Cerebellum (tissue), 4 donors: ENCODE measurements at places on chromosomes 1 and 21. TPM values are rescaled to one million over a fixed set of nuclear protein-coding genes. Genes with fewer than 3 reads are reported as not detected.
A peak's percentile ranks its signal among the peaks of the same experiment; 100 is the strongest.

DNA sequence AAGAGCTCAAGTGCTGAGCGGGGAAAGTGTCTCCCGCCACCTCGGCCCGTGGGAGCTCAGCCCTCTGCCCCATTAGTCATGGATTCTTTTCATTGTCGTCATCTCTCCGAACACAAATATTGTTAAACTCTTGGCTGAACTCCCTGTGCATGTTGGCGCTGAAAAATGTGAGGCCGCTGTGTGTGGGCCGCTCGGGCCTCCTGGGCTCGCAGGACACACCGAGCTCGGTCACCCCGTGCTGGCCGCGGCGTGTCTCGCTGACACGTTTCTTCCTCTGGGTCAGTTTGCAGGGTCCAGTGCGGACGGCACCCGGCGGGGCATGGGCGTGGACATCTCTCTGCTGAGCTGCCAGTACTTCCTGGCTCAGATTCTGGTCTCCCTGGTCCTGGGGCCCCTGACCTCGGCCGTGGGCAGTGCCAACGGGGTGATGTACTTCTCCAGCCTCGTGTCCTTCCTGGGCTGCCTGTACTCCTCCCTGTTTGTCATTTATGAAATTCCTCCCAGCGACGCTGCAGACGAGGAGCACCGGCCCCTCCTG lies 25.6 kb downstream of the SLC45A1 start:
- no peak for DNase-seq

- DNase-seq: no peak
Observed at GRCh38 chr1:179197690-179198297, 31.7 kb downstream of the ABL2 start.

DNA sequence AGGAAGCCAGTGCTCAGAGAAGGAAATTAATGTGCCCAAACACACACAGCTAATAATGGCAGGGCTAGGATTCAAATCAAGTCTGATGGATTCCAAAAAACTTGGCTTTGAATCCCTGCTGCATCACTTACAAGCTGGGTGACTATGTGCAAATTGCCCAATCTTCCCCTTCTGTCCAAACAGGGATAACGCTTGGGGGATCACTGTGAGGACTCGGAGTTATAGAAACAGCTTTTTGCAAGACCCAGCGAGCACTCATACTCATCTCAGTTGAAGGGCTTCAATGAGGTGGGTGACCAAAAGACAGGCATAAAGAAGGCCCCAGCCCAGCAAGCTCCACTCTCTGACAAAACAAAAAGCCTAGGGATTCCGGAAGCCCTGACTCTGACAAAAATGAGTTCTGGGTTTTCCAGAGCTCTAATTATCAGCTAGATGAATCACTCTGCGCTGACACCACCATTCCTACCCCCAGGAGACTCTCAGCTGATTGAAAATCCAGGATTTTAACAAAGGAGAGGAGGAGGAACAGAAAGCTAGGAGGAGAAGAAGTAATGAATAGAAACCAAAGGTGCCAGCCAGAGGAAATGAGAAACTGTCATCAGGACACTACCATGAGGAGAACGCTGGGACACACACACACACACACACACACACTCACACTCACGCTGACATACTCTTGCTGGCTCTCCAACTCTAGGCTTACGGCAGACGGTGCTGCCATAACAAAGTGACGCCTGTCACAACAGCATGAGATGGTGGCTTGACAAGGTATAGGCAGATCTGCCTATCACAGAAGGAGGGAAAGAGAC lies 1.6 kb upstream of the STK40 start:
- DNase-seq: no peak

DNA sequence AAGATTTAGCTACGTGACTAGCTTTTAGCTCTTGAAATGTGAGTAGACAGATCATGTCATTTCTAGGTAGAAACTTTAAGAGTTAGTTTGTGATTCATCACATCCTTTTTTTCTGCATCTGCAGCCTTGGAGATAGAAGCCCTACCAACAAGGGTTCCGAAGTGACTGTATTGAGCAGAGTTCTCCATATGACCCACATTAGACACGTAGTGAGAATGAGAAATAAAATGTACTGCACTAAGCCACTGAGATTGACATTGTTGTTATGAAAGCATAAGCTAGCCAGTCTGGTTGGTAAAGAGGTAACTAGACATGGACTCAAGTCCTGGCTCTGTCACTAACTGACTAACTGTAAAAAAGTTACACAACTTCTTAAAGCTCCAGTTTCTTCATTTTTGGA lies 296.1 kb downstream of the PDE4B start:
- no peak for DNase-seq

DNA sequence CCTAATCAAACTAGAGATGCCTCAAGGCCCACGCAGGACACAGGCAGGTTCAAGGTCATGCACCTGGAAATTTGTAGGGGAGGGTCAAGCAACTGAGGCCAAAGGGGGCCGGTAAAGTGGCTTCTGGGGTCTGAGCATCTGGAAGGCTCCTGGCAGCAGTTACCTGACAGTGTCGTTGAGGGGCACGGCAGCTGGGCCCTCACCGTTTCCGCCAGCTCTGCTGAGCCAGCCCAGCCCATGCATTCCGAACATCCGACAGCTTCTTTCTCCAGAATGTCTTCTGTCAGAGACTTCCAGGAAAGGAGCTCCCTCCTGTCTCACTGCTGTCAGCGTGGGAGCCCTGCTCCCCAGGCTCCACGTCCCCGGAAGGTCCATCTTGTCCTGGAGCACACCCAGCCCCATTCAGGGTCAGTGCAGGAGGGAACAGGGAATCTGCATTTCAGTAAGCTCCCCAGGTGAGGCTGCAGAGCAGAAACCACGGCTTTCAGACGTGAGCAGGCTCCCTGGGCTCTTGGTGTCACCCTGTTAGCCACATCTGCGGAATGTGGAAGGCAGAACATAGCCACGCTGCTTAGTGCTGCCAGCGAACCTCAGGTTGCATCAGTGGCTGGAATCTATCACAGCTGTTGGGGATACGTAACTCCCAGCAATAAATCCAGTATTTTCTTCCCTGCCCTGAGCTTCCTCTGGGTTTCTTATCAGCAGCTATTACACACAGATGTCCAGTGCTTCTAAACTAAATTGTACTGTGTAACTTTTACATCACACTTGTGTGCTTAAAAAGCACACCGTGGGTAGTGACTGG lies 36.3 kb upstream of the FAM3B start:
- DNase-seq: no peak

DNA sequence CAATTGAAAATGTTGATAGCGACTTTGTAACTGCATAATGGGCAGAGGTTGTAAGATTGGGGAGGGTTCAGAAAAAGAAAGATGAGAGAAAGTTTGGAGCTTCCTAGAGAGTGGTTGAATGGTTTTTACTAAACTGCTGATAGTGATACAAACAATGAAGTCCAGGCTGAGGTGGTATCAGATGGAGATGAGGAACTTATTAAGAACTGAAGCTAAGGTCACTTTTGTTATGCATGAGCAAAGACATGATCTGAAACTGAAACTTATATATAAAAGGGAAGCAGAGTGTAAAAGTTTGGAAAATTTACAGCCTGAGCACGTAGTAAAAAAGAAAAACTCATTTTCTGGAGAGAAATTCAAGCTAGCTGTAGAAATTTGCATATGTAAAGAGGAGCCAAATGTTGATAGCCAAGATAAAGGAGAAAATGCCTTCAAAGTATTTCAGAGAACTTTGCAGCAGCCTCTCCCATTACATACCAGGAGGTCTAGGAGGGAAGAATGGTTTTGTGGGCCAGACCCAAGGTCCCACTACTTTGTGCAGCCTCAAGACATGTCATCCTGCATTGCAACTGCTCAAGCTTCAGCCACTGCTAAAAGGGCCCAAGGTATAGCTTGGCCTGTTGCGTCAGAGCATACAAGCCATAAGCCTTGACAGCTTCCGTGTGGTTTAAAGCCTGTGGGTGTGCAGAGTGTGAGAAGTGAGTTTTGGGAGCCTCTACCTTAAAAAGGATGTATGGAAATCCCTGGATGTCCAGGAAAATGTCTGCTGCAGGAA lies 843.9 kb downstream of the AMY1C start:
- no peak for DNase-seq

GRCh38 chr1:196608390-196609369 lies at the start of gene KCNT2:
Gene KCNT2, minus strand, starts transcription at chr1:196608440. Its CDS starts 131 bp downstream, at chr1:196608309.
- peak; percentile 2 for DNase-seq

DNA sequence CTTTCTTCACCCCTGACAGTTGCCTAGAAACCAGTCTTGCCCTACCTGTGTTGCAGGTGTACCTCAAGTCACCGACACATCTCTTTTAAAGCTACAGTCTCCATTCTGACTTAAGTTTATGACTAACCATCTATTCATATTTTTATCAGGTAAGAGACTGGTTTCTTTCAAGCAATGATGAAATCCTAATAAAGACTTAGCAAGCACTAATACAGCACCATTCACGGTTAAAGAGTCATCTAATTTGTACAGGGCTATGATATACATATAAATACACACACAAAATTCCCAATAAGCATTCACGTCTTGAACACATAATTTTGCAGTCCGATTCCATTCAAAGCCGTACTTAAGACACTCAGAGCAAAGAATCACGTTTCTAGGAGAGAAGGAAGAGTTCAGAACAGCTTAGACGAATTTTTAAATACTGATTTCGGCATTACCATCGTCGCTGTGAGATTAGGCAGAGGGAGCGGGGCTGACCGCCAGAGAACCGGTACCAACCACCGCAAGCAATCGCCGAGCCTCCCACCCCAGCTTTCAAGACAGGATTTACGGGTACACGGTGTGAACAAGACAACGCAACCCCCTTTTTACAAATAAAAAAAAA lies 943 bp downstream of the ERRFI1 start:
- no peak for DNase-seq

GRCh38 chr1:207565546-207566468 lies 69.8 kb downstream of the CR1 start:
- no peak for DNase-seq

Gene KRTAP19-3
- not detected for total RNA-seq

Gene MDM4
- 116 TPM for total RNA-seq

DNA sequence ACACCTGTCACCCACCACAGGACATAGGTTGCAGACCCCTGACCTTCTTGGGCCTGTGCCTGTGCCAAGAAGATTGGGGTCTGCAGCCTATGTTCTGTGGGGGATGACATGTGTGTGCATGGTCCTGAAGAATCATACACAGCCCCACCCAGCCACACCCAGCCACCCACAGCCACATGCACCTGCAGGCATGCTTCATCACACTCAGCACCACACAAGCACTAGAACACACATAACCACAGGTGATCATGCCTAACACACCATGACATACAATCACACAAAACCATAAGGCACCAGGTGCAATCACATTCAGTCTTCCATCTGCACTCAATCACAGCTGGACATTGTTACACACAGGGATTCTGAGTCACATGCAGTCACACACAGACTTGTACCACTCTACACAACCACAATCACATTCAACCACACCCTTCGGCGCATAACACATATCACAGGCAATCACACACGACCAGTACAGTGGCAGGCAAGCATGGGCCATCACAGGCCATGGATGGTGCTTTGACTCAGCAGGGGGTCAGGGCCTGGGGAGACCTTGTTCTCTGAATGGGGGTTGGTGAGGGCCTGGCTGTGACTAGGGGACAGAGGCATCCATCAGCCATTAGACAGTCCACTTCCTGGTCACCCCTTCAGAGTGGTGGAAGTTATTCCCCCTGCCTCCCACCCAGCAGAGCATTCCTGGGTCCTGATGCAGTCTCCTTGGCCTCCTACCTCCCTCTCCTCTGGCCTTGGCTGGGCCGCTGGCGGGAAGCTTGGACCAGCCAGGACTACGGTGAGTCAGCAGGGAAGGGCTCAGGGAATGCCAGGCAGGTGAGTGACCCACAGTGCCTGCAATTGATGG lies 44.3 kb upstream of the EPS8L3 start:
- no peak for DNase-seq

GRCh38 chr1:3159121-3159520 lies 90.1 kb downstream of the PRDM16 start:
- DNase-seq: no peak

DNA sequence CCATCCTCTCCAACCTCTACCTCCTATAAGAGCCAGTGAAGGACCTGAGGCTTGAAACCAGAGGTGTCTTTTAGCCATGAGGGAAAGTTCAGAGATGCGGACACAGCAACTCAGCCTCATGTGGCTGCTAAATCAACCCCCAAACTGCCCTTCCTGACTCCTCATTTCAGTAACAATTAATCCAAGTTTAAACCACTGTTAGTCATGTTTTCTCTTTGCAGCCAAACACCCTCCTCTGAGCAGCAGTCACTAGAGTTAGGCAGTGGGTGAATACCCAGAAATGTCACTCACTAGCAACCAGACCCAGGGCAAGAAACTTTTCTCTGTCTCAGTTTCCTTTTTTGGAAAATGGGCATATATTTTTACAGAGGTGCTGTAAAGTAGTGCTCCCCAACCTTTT lies 71.2 kb downstream of the KCNJ15 start:
- no peak for DNase-seq

Gene OR2T29
- total RNA-seq: not detected

DNA sequence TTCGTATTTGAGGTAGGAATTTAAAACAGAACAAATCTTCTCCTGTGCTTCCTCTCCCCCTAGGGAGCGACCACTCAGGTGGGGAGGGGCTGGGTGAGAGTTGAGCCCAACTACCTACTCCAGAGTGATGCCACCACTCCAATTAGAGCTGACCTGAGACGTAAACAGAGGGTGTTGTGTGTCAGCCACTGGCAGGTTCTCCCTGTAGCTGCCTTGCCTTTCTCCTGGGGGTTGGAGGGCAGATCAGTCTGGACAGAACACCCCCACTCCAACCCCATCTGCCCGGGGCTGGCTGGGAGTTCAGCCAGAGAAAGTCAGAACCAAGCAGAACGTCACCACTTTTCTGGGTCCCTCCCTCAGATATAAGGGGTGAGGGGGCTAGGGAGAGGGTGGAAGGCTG lies 2.0 kb downstream of the HPDL start:
- no peak for DNase-seq

DNA sequence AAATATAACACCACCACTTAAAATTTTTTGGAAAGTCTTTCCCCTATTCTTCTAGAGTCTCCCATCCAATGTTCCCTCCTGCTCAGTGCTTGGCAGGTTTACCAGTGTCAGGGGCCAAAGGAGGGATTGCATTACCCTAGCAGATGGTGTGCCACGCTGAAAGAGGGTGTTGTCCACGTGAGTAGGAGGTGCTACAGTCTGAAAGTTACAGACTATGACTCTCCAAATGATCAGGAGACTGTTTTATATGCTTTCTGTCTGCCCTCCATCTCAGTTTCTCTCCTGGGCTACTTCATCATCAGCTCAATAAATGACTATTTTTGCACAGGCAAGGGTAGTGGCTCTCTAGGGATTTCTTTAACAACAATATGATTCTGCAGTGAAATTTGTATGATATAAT lies 31.3 kb upstream of the ANGPTL7 start:
- DNase-seq: peak; percentile 65

- no peak for DNase-seq
Observed at GRCh38 chr1:3515774-3516480, 61.5 kb downstream of the ARHGEF16 start.

DNA sequence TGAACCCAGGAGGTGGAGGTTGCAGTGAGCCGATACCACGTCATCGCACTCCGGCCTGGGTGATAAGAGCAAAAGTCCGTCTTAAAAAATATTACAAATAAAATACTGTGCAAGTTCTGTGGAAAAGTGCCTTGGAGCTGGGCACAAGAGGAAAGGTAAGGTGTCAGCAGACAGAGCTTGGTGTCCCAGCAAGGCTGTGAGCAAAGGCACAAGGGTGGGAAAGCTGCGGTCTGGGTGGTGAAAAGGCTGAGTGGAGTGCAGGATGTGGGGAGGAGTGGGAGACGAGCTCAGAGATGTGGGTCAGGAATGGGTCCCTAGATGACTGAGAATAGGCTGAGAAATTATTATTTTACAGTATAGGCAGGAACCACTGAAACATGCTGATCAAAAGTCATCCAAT lies 150.6 kb downstream of the RHOU start:
- DNase-seq: no peak

Gene AQP10
- total RNA-seq: not detected

- DNase-seq: peak; percentile 69
Observed at GRCh38 chr1:17692645-17693044, 62.5 kb upstream of the ACTL8 start.

Gene DBT
- 8.9 TPM for total RNA-seq
